Left ventricle myocardium inferior (tissue), 1 donor: ENCODE measurements at places on chromosomes 6 and 20.
A peak's percentile ranks its signal among the peaks of the same experiment; 100 is the strongest.

DNA sequence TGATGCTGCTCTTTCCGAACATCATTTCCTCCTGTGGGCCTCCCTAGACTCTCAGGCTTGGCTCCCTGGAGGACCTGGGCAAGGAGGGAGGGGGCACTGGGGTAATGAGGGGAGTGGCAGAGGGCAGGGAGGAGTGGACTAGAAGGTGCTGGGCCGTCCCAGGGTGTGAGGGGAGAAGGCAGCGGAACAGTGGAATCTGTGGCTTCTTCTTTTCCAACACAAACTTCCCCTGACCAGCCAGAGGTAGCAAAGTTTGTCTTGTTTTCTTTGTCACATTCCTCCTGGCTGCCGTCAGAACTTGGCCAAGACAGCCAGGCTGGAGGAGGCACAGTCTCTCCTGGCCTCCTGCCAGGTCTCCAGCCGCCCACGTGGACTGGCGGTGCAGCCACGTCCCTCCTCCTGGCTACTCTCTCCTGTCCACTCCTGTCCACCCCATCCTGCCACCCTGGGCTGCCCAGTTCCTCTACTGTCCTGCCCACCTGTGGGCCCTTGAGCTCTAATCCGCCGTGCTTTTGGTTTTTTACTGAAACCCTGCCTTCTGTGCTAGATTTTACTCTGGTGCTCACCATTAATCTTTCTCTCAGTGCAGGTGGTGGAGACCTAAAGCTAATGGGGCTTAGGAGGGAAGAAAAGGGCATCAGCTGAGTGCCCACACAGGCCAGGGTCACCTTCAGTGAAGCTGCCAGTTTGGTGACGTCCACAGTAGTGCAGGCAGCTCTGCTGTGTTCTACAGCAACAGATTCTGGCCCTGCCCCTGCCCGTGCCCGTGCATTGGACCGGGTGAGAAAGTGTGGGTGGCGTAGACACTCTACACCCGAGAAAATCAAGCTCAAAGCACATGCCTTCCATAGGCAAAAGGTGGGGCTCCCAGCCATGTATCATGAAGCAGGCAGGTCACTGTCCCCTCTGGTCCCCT is 2.8 kb upstream of the CDSN start:
- DNase-seq: peak; percentile 54

DNA sequence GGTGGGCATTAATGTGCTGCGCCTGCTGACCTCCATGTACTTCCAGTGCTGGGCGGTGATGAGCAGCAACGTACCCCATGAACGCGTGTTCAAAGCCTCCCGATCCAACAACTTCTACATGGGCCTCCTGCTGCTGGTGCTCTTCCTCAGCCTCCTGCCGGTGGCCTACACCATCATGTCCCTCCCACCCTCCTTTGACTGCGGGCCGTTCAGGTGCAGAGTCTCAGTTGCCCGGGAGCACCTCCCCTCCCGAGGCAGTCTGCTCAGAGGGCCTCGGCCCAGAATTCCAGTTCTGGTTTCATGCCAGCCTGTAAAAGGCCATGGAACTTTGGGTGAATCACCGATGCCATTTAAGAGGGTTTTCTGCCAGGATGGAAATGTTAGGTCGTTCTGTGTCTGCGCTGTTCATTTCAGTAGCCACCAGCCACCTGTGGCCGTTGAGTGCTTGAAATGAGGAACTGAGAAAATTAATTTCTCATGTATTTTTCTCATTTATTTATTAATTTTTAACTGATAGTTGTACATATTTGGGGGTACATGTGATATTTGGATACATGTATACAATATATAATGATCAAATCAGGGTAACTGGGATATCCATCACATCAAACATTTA is 35.2 kb upstream of the NOP56 start:
- DNase-seq: no peak

- DNase-seq: no peak
These were observed 23.8 kb upstream of the FAM217A start for GRCh38 chr6:4102687-4103244.

- no peak for DNase-seq
These were observed 58.2 kb downstream of the PIGU start for GRCh38 chr20:34618676-34619075.

- DNase-seq: no peak
These were observed 459.2 kb upstream of the RUNX2 start for GRCh38 chr6:44868910-44869309.

- no peak for DNase-seq
These were observed 20.9 kb downstream of the EDN1 start for GRCh38 chr6:12311106-12311505.

DNA sequence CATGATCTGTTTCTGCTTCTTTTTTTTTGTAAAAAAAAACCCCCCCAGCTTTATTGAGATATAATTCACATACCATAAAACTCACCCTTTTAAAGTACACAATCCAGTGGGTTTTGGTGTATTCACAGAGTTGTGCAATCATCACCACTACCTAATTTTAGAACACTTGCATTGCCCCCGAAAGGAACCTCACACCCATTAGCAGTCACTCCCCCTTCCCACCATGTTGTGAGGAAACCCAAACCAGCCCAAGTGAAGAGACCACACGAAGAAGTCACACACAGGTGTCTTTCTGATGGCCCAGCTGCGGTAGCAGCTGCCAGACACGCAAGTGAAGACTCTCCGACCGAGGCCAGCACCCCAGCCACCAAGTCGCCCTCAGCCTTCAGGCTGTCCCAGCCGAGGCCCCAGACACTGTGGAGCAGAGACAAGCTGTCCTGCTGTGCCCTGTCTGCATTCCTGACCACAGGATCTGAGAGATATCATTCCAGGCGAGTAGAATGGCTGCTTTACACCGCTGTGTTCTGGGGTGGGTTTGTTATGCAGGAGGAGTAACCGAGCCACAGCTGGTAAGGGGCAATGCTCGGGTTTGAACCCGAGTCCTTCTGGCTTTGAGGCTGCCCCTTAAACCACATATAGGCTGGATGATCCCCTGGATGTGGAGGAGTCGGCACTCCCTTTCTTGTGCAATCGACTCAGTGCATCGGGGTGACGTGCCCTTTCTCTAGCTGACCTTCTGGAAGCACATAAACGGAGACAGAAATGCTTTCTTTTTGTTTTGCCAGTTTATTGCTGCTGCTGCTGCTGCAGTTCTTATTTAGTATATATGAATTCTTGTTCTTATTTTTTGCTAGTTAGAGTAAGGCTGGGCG is 59.1 kb upstream of the PTPN1 start:
- DNase-seq: no peak
